AG08395 (cell line): ENCODE measurements at places on chromosomes 12 and 14.

- no peak for DNase-seq
Observed at GRCh38 chr12:32993404-32993803, 96.8 kb upstream of the PKP2 start.

- no peak for DNase-seq
Observed at GRCh38 chr12:131597333-131597732, 113.6 kb upstream of the SFSWAP start.

DNA sequence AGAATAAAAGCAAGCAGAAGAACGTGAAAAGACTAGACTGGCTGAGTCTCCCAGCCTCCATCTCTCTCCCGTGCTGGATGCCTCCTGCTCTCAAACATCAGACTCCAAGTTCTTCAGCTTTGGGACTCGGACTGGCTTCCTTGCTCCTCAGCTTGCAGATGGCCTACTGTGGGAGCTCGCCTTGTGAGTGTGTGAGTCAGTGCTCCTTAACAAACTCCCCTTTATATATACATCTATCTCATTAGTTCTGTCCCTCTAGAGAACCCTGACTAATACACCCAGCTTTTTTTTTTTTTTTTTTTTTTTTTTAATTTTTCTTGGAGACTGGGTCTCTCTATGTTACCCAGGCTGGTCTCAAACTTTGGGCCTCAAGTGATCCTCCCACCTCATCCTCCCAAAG, 46.9 kb downstream of the ACTN1 start:
- DNase-seq: no peak

- DNase-seq: peak; percentile 92
Observed at GRCh38 chr12:12819752-12820311, 6.7 kb downstream of the DDX47 start.

DNA sequence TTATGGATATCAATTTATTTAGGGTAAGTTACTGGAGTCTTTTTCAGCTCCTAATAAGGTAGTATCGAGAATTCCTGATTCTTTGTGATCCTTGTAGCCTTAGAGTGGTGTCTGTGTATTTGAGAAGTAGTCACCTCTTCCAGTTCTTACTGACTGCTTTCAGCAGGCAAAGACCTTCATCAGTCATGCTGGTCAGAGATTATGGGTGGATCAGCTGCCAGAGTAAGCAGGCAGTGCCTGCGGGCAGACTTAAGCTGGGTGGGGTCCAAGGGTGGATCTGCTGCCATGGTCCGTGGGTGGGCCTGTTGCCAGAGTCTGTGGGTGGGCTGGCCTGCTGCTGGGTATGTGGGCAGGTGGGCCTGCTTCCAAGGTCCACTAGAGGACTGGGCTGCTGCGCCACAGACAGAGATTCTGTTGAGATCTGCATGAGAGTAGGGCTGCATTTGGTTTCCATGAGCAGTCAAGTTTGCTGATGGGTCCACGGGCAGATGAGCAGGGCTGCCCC, 188.7 kb downstream of the ANO2 start:
- DNase-seq: no peak
